ENCODE measurements at places on chromosomes 1 and 21. TPM values are rescaled to one million over a fixed set of nuclear protein-coding genes. Genes with fewer than 3 reads are reported as not detected.
A peak's percentile ranks its signal among the peaks of the same experiment; 100 is the strongest.

The TMEM51 gene
- total RNA-seq: 4.4 TPM

DNA sequence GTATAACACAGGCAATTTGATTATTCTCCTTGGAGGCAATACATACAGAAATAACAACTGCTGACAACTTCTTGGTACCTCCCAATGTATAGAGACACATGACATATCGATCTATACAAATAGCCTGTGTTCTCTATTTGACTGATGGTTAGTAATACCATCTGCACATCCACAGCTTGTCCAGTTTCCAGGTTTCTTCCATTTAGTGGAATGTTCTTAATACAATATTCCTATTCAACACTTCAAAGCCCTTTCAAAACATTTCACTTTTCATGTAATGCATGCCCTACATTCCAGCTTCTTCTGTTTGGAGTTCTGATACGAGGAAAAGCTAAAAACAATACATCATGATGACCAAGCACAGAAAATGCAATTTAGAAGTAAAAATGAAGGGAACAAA is 37.0 kb upstream of the GORAB start:
- DNase-seq: no peak

DNA sequence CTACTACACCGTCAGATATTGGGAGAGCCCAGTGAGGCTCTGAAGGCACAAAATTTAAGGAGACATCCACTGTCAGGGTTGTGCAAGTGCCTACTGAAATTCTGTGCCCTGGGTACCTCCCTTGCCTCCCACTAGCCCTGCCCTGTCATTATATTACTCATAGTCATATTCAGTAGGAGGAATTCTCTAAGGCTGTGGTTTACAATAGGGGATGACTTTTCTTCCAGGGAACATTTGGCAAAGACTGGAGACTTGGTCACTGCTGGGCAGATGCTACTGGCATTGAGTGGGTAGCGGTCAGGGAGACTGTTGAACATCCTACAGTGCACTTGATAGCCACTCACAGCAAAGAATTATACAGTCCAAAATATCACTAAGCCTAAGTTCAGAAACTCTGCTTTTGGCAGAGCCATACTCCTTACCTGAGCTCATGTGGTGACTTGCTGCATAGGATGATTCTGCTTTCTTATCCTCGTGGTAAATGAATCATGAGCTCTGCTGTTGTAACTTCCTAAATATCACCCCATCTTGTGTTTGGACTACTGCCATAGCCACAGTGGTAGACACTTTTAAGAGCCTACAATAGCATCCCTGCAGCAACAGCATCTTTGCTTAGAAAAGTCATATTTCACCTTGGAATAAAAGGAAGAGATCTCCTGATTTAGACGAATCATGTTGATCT is 563.4 kb upstream of the PLXNA2 start:
- DNase-seq: no peak

GRCh38 chr21:30831194-30831765 is 1.7 kb upstream of the KRTAP7-1 start:
- DNase-seq: no peak

The SLC44A3 gene
- total RNA-seq: 3.3 TPM

GRCh38 chr1:64263856-64264255 is 60.4 kb downstream of the UBE2U start:
- no peak for DNase-seq

The MTX1 gene
- total RNA-seq: 26.2 TPM

GRCh38 chr1:207885129-207886032 is 25.5 kb downstream of the CD34 start:
- DNase-seq: peak; percentile 96

- DNase-seq: no peak
These were observed 140.0 kb downstream of the DNM3 start for GRCh38 chr1:171981303-171981702.

The PDPN gene
- total RNA-seq: 10.5 TPM

- no peak for DNase-seq
These were observed 391.4 kb downstream of the MRPL39 start for GRCh38 chr21:25215698-25216384.

DNA sequence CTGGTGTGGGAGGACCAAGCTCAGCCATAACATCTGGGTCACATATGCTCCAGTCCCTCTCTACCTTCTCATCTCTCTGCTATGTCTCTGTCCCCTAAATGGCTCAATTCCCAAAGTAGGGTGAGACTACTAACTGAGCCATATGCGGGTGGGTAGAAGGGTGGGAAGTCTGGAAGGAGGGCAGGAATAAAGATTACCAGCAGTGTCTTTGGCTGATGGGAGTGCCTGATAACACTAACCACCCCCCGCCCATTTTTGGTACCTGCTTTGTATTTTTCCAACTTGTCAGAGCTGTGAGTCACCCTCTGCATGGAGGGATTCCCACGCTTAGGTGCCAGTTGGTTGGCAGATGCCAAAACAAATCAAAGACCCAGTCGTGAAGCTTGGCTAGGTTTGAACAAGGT is 14.9 kb upstream of the SSBP3 start:
- DNase-seq: no peak

DNA sequence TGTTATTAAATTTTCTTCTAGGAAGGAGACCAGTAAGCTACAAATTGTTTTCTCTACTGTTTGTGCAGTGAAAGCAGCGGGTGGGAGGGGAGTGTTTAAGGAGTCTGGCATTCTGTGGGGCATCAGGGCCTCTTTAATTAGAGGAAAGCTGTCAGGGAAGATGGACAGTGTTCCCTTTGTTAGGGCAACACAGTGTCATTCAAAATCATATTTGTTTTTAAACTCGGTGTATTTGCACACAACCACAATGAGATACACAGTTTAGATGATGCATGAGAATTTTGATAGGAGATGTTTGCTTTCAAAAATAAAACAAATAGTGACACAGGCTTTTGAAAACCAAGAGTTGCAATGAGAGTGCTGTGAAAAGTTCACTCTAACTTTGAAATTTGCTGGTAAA is 15.1 kb upstream of the ST6GALNAC3 start:
- DNase-seq: no peak

GRCh38 chr1:39128959-39129358 is 75.5 kb upstream of the MACF1 start:
- peak; percentile 70 for DNase-seq

The TMCO1 gene
- 40.5 TPM for total RNA-seq

DNA sequence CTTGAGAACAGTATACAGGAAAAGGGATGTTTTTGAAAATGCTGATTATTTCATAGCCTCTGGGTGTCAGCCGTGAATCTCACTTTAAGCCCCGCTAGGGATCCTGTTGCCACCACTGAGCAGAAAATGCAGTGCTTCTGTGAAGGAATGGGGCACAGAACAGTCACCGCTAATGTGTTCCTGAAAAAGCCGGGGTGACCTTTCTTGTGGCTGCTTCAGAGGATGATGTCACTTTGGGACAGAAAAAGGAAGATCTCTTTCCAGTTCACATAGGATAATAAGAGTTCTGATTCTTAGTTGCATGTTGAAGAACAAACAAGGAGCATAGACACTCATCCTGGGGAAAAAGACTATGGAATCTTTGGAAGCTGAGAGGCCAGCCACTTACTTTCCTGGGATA is 349.6 kb downstream of the DISC1 start:
- DNase-seq: no peak

The ANKRD35 gene
- total RNA-seq: 13.1 TPM

- no peak for DNase-seq
These were observed 21.4 kb downstream of the CITED4 start for GRCh38 chr1:40840526-40841323.

GRCh38 chr1:150235294-150235851 is 539 bp downstream of the ANP32E start:
- peak; percentile 64 for DNase-seq

DNA sequence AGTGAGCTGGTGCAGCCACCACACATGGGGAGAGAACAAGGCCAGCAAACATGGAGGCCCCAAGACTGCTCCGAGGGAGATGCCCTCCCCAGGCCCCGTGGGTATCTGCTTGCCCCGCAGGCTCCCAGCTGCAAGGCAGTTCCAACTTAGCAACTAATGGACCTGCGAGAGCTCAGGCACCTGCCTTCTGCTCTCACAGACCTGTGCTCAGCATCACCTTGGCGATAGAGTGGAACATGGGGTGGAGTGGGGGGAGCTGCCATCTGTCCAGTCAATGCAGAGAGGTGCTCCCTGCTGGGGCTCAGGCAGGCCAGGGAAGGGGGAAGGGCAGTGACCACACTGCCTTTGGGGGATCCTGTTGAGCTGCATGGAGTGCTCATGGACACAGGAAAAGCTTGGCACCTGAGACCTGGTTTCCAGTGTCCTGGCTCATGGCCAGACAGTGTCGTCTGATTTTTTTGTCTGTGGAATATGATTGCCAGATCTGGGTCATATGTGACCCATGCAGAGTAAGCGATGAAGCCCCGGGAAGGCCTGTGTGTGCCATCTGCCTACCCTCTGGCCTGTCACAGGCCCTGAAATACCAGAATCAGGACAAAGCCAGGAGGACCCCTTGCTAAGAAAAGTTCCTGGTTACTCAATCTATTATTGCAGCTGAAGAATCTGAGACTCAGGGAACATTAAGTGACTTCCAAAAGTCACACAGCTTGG is 39.9 kb upstream of the TENT5C start:
- no peak for DNase-seq

The ITLN1 gene
- 0.62 TPM for total RNA-seq

The CLDN14 gene
- total RNA-seq: 3.4 TPM

- no peak for DNase-seq
These were observed 7.9 kb downstream of the ALX3 start for GRCh38 chr1:110062612-110063011.

DNA sequence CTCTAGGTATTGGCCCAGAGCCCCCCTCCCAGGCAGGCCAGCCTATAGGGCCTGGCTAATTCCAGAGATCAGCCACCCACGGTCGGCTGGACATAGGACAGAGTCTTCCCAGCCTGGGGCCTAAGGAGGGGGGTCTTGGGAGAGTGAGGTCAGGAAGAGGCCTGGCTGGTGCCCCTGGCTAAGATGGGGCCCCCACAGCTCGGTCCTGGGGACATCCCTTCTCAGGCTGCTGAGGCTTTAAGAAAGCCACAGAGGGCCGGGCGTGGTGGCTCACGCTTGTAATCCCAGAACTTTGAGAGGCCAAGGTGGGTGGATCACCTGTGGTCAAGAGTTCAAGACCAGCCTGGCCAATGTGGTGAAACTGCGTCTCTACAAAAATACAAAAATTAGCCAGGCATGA is 2.5 kb downstream of the C1orf167 start:
- DNase-seq: no peak

Data from tongue (tissue), 3 donors.